Hematopoietic multipotent progenitor cell treated with erythropoietin and hydrocortisone succinate and interleukin-3 and kit ligand, for 15 days (in vitro differentiated cells): ENCODE measurements at places on chromosomes 2 and 18.

GRCh38 chr2:85978883-85979780 is 90.3 kb upstream of the ST3GAL5 start:
- DNase-seq = no peak

GRCh38 chr2:65658881-65659280 is 226.5 kb upstream of the SPRED2 start:
- no peak for DNase-seq

DNA sequence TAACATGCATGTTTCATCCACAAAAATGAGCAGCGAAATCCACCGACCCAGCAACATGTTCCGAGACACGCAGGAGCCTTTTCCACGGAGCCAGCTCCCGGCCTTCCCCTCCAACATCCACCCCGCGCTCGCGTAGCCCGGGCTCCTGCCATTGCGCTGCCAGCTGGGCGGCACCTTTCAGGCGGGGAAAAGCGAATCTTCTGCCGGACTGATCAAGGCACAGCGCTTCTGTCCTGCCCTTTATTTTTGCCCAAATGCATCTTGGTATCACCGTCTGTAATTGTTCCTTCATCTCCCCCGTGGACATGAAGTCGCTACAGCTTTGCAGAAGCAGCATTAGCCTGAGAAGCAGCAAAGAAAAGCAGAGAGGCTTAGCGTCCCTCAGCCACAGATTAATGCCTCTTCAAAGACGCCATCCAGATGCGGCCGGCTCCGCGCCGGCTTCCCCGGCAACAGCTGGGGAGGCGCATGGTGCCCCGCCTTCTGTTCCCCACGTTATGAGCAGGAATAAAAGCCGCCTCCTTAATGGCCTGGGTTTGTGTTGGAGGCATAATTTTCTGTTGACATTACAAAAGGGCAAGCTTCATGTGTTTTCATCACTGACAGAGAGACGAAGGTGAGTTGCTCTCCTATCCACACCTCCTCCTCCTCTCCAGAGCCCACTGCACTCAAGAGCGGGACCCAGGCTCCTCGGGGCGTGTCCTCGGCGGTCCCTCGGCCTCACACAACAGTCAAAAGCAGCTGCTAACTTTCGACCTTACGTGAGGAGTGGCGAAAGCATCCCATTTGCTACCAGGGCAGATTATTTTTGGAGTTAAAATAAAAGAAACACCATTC is 122.1 kb upstream of the SALL3 start:
- DNase-seq = no peak

DNA sequence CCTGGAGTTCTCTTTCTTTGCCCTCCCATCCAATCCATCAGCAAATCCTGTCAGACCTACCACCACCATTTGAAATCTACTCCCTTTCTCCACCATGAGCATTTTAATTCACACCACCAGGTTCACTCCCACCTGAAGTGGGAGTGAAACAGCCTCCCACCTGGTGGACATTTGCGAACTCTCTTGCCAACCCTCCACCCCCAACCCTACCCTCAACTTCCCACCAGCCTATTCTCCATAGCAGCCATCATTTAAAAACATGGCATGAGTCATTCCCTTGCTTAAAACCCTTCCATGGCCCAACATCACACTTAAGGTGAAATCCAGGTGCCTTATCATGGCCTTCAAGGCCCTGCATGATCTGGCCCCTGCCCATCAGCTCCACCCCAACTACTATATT is 3.5 kb downstream of the RTKN start:
- no peak for DNase-seq

DNA sequence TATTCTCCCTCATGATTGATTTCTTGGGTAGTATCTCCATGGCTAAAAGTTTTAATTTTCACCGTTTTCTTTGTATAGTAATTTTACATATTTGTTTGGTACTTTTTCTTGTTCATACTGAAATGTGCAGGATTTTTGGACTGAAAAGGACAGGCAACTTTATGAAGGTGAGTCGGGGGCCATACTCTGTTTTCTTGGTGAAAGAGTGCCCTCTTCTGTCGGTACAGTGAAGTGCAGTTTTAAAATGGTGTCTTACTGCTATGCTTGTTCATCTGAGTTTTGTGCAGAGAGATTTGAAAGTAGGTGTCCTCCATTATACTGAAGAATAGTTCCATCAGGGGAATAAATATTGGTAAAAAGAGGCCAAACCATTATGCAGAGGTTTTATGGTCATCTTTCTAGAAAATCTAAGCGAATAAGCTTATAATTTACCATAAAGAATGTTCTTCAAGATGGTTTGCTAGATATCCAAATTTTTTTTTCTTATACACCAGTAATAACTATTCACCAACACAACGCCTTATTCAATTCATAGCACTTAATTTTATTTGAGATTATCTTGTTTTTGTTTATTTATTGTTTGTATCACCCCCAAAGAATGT is 8.7 kb upstream of the SERPINB13 start:
- DNase-seq = peak; percentile 9

- DNase-seq = no peak
Measured at GRCh38 chr2:20728114-20728758, 61.3 kb downstream of the GDF7 start.

GRCh38 chr2:210286123-210286680 is 28.8 kb downstream of the MYL1 start:
- no peak for DNase-seq

DNA sequence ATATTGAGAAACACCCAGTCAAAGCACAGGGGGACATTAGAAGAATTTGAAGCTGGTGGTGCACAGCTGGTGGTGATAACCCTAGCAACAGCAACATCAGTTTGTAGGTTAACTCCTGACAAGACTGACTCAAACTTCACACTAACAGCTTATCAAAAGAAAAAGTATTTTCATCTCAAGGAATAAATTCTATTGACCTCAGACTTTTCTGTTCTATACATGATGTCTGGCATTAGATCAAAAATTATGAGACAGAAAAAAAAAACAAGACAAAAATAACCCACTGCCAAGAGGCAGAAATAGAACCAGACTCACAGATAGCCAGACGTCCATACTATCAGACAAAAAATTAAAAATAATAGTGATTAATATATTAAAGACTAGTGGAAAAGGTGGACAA is 126.1 kb downstream of the COL6A3 start:
- no peak for DNase-seq

DNA sequence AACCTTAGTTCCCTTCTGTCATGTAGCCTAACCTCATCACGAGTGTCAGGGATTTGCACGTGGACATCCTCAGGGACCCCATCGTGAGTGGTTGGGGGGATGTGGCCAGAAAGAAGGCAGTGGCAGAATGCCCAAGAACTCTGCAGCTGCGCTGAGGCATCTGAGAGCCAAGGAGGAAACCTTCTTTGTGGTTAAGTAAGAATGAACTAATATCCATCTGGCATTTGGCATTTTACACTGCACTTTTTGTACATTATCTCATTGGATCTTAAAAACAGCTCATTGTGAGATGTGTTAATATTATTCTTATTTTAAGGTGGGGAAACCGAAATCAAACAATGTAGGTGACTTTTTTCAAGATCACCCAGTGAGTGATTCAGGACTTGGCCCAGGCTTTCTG is 32.6 kb upstream of the APCDD1 start:
- no peak for DNase-seq

DNA sequence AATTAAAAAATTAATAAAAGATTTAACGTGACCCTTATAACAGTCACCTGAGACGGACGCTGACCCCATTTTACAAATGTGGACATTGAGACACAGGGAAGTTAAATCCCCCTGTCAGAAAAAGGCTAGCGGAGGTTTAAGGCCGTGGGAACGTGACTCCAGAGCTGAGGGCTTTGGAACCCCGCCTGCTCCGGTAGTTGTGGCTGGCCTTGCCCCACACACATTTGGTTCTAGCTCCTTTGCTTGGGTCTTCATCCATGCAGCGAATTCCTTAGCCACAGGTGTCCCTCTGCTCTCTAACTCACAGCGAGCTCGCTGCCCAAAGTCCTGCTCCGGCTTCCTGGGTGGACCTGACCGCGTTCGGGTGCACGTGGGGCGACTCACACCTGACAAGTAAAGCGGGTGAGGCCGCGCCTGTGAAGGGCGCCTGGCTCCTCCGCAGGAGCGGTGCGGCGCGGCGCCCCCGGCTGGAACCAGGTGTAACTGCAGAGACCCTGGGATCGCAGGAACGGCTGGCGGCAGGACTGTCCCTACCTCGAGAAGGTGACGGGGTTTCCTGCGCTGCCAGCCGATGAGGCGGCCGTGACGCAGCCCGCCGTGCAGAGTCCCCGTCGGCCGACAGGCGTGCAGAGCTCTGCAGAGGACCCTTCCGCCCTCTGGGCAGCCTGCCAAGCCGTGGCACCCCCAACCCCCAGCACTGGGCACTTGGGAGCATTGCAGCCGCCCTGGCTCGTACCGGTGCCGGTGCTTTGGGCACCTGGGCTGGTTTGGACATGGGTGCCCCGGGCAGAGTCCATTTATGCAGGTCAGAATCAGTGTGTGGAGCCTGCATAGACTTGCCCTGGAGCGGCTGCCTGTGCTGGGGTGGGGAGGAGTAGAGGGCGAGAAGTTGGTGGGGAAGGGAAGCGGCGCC is 2.4 kb upstream of the PROC start:
- peak; percentile 51 for DNase-seq

GRCh38 chr18:7817575-7818230 is 250.6 kb downstream of the PTPRM start:
- DNase-seq = no peak

GRCh38 chr2:157793053-157793612 is 83.0 kb downstream of the ACVR1 start:
- DNase-seq = no peak

DNA sequence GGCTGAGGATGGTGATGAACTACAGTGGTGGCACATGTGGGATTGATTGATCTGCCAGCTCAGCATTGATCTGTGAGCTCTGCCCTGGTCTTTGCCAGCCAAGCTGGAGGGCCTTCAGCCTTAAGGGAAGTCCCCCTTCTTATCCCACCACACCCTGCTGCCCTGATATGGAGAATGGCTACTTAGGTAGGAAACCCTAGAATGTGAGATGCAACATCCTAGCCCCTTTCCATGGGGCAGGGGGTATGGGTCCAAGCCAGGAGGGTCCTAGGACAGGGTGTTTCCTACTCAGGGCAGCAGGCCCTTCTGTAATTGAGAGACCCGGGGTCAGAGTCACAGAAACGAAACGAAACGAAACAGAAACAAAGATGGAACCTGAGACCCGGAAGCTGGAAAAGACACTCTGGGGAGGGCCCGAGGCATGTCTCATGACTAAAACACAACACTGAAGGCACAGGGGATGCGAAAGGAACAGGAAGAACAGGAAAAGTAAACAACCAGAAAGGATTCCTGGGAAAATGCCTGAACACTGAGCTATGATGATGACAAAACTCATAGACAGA is 16.9 kb upstream of the SULT1C2 start:
- DNase-seq = no peak

GRCh38 chr2:62112179-62112578 is 83.7 kb upstream of the B3GNT2 start:
- no peak for DNase-seq

DNA sequence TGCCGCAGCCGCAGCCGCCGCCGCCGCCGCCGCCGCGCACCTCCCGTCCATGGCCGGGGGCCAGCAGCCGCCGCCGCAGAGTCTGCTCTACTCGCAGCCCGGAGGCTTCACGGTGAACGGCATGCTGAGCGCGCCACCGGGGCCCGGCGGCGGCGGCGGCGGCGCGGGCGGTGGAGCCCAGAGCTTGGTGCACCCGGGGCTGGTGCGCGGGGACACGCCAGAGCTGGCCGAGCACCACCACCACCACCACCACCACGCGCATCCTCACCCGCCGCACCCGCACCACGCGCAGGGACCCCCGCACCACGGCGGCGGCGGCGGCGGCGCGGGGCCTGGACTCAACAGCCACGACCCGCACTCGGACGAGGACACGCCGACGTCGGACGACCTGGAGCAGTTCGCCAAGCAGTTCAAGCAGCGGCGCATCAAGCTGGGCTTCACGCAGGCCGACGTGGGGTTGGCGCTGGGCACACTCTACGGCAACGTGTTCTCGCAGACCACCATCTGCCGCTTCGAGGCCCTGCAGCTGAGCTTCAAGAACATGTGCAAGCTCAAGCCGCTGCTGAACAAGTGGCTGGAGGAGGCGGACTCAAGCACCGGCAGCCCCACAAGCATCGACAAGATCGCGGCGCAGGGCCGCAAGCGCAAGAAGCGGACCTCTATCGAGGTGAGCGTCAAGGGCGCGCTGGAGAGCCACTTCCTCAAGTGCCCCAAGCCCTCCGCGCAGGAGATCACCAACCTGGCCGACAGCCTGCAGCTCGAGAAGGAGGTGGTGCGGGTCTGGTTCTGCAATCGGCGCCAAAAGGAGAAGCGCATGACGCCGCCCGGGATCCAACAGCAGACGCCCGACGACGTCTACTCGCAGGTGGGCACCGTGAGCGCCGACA is 2.4 kb downstream of the POU3F3 start:
- DNase-seq = no peak

- DNase-seq = no peak
Measured at GRCh38 chr2:15050483-15050882, 418.0 kb downstream of the LRATD1 start.

DNA sequence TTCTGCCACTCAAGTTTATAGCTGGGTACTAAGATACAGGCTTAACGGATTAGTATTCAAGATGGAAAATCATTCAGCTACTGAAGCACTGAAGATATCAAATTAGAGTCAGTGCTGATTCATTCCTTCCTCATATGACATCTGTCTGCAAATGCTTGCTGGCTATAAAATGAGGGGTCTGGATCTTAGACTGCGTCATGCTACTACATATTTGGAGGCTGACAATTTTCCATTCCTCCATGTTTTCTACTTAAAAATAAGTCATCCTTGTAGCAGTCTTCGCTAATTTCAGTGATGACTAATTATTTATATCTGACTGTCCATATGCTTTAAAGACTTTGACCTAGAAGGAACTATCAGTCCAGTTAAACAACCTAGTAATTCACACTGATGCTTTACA is 233.4 kb downstream of the RIT2 start:
- no peak for DNase-seq

GRCh38 chr2:73069855-73070642 is 1.5 kb downstream of the SFXN5 start:
- DNase-seq = peak; percentile 24

DNA sequence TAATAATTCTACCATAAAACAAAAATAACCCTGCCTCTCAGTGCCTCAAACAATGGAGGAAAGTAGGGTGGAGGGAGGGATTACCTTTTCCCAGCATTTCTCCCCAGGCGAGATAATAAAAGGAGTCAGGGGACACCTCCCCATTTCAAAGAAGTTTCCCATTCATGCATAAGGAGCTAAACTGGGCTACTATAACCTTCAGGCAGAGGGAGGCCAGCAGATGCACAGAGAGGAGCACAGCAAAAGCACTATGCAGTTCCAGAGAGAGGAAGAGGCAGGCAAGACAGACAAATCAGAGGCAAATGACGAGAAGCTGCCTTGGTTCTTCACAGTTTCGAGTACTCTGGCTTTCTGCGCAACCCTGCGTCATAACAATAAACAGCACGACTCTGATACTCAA is 17.4 kb downstream of the CFAP210 start:
- no peak for DNase-seq

- DNase-seq = no peak
Measured at GRCh38 chr2:215362562-215362904, 50.7 kb downstream of the ATIC start.

DNA sequence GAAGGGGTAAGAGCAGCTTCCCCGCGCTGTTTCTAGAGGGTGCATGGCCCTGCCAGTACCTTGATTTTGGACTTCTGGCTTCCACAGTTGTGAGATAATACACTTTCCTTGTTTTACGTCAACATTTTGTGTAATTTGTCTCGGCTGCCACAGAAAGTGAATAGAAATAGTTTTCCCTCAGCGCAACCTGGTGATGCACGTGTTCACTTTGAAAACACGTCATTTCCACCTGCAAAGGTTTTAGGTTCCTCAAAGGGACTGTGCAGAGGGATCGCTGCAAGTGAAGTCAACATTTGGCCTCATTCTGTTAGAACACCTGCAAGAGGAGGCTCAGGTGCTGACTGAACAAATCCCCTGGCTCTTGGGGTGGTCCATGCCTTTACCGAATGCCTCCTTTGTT is 71.7 kb downstream of the LONRF2 start:
- no peak for DNase-seq
